ENCODE measurements at places on chromosomes 3 and 15.

GRCh38 chr3:171005648-171006047, 20.9 kb downstream of the SLC2A2 start:
- no peak for DNase-seq

- no peak for DNase-seq
These were observed 276.2 kb upstream of the CNTN6 start for GRCh38 chr3:816605-817004.

- no peak for DNase-seq
These were observed 822 bp downstream of the MRPL3 start for GRCh38 chr3:131501949-131502348.

GRCh38 chr3:196423044-196423781, 9.0 kb downstream of the UBXN7 start:
- no peak for DNase-seq

DNA sequence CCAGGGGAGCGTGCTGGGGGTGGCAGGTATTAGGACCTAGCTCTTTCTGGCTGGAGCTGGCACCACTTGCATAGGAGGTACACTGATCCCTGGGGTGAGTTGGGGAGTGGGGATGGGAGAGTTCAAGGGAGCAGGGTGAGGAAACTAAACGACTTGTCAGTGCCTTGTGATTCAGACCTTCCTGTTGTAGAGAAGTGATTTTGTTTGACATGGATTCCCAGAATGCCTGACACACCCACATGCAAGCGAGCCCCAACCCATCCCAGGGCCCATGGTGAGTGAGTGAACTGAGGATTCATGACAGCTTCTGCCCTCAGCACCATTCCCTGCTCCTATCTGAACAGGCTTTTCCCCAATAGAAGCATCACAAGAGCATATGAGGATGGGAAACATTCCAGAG, 15.6 kb upstream of the UBE2Q2 start:
- DNase-seq, result no peak

DNA sequence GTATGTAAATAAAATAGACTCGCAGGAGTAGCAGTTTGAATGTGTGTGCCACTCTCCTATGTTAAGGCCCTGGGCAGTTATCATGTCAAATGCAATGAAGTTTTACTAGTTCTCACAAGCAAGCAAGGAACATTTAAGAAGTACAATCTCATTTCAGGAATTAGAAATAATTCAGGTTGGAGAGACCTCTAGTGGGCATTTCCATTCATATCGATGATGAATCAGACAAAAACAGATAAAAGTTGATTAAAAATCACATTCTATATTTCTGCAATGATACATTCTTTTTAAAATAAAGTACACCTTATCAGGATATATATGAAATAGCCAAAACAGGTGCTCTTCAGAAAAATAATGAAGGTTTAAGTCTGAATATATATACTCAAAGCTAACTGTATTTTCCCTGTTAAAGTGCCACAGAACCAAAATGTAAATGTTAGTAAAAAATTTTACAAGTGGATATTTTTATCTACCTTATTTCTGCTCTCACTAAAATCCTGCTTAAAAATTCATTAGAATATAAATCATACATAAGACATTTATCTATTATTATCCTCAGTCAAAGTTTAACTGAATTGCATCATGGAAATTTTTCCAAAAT, 492.4 kb upstream of the FRG2C start:
- DNase-seq, result no peak

DNA sequence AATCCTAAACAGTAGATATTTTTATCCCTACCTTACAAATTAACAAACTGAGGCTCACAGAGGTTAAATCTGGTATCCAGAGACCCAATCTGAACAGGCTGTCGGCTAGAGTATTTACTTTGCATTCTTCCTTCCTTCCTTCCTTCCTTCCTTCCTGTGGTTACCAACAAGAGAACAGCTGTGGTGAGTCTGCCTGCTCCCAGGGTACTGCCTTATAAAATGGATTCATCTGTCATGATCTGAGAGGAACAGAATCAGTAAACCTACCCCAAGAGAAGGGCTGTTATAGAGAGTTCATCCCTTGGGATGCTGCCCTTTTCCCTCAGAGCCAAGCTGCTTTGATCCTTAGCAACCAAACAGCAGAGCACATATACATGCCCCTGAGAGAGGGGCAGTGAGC, 3.6 kb downstream of the GADL1 start:
- no peak for DNase-seq

- DNase-seq, result no peak
These were observed 53.2 kb downstream of the CCDC54 start for GRCh38 chr3:107430214-107430995.

DNA sequence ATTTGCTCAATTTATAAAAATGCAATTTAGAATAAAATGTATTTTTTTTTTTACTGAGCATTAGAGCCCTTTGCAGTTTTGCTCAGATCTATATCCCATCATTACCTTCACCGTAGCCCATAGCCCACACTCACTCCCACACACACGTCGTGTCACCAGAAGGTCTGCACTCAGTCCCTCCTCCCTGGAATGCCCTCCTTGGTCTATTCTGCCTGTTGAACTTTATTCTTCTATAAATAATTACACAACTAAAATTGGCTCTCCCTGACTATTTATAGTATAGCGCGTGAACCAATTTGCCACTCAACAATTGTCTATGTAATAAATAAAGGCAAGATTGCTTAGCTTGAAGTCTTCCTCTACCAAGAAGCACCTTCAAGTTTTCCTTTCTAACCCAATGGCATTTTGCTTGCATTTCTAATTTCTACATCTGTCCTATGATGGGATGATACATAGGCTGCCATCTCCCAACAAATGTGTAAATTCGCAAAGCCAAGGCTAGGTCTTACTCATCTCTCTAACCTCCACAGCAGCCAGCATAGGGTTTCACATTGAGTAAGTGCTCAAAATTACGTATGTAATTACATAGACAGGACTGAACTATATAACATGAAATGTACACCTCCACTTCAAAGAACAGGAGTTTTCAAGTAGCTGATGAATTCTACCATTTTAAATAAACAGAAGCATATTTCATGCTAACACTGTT, 172.0 kb upstream of the HES1 start:
- DNase-seq, result no peak

DNA sequence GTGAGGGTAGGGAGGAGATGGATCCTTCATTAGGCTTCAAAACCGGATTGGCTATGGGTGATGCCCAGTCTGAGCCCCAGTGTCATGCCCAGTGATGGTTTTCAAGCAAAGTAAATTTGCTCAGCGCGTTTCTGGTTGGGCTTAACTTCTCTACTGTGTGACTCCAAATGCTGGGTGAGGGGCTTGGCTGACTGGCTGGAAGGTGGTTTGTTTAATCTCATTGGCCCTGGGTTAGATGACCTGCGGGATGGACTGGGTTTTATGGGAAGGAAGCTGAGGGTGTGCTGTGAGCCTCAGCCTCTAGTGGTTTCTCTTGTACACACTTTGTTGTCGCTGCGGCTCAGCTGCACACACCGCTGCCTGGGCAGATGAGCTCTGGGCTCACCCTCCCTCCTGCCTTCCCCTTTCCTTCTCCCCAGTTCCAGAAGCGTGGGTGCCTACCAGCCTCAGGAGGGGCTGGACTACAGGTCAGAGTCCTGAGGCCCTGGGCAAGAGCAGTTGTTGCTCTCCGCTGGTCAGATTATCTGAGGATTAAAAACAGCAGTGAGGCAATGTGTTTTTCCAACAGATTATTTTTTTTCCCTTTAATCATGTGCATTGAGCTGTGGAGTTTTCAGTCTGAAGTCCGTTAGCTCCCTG, 18.6 kb downstream of the PDIA5 start:
- DNase-seq, result no peak

- DNase-seq, result no peak
These were observed 15.9 kb downstream of the ZBTB38 start for GRCh38 chr3:141384157-141384556.

DNA sequence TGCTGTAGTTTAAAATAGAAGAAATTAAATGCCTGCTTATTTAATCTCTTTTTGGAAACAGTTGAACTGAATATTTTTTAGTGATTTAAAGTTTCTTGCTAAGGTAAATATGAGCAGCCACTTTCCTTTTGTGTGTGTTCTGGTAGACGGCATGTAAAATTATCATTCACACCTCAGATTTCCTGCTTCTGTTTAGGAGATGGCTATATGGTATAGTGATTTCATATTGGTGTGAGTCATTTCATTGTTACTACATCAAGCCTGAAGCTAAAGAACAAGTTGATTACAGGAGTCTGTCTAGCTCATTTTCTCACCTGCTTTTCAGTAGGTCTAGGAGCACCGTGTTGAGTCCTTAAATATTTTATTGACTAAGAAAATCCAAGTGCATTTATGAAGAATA, 2.2 kb downstream of the LRCH3 start:
- DNase-seq, result no peak

DNA sequence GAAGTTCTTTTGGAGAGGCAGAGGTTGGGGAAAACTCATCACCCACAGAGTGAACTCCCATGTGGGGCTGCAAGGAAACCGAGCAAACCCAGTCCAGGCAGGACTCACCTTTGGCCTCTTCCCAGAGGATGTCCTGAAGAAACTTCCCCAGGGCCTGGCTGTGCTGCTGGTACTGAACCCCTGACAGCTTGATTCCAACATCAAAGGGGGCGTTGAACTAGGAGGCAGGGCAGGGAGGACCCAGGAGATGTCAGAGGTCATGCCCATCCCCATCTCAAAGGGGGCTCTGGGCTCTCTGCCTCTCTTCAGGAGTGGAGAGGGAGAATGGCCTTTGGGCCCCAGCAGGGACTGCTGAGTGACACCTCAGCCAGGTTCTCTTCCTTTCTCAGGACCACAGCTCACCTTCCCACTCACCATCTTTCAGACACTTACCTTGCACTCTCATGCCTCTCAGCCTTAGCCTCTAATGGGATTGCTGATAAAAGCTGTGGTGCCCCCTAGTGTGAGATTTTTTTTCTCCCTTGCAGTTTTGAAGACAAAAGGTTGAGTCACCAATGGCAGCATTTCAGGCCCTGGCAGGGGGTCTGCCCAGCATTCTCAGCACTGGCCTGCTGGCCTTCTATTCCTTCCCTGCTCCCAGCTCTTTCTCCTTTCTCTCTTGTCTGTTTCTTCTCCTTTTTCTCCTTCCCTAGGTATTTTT, 6.0 kb downstream of the GHRL start:
- peak; percentile 59 for DNase-seq

- peak; percentile 18 for DNase-seq
These were observed 210.0 kb downstream of the NFKBIZ start for GRCh38 chr3:102059145-102059943.

DNA sequence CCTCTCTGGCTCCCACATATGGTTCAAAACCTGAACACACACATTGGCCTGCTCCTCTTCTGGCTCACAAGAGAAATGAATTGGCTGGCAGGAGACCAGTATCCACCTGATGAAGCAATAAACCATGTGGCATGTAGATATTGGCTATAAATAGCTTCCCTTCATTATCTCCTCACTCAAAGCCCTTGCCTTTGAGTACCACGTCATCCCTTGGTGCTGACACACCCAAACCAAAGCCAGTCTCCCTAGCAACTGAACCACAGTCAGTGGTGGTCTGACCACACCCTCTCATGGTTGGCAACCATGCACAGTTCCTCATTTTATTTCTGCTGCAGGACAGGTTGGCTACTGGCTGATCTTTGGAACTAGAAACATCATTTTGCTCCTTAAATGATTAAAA, 98.8 kb downstream of the ZNF621 start:
- no peak for DNase-seq

DNA sequence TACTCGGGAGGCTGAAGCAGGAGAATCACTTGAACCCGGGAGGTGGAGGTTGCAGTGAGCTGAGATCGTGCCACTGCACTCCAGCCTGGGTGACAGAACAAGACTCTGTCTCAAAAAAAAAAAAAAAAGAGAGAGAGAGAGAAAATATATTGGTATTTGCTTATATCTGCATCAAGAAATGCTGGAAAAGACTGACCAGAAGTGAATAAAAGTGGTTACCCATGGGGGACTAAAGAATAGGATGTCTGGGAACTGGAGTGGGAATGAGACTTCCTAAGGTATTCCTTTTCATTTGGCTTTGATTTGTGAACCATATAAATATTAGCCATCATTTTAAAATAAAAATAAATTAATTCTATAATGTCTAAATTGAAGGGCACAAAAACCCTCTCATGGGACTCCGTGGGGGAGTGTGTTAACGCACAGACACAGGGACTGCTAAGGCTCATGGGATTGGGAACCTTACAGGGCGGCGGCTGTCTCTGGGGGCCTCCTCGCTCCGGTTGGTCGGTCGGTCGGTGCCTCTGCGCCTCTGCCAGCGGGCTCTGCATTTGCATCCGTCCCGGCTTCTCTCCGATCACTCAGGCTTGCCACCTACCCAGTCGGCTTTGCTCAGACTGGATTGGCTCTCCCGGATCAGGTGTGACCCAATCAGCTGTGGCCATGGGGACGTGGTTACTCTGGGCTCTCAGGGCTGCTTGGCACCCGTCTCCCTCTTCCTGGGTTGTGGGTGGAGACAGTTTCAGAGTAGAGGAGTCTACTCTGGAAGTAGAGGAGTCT, 12.7 kb upstream of the TSPAN3 start:
- DNase-seq, result peak; percentile 72

DNA sequence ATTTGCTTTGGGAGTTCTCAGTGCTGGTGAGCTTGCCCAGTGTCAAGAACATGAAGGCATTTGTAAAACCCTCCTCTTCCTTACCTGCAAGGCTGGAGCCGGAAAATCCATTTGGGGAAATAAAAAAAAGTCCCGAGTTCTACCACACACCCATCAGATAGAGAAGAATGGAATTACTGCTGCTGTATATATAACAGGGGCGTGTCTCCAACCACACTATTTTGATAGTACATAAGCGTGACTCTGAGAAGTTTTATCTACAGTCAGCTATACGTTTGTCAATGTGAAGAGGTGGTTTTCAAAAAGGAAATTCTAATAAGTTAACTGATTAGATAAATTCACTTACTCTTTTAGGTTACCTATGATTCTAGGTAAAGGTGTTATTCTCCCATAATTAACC, 1.3 kb upstream of the CPA3 start:
- no peak for DNase-seq

DNA sequence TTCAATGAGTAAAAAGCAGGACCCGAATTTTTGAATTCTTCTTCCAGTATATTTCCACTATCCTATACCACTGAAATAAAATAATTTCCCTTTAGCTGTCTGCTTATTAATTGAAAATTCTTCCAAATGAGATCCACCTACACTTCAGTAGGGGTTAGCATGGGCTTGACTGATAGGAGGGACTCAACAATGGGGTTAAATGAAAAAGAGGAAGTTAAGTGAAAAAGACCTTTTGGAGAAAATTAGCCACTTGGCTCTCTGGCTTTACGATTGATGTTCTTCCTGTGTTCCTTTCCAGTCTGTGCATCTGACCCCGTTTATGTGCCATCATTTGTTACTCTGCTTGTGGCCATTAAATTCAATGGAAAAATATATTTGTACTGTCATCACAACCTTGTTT, 54.0 kb upstream of the GCNT3 start:
- DNase-seq, result no peak

GRCh38 chr3:4754180-4755086, 224.8 kb upstream of the BHLHE40 start:
- DNase-seq, result no peak

- DNase-seq, result no peak
These were observed 15.0 kb downstream of the CEP152 start for GRCh38 chr15:48795901-48796300.

GRCh38 chr3:124258057-124258500, 266.2 kb upstream of the ROPN1 start:
- no peak for DNase-seq

Data from CD4-positive, alpha-beta T cell treated with Interleukin-6 for 4 hours (primary cell).